Keratinocyte (primary cell): ENCODE measurements at places on chromosomes 5 and 9.

DNA sequence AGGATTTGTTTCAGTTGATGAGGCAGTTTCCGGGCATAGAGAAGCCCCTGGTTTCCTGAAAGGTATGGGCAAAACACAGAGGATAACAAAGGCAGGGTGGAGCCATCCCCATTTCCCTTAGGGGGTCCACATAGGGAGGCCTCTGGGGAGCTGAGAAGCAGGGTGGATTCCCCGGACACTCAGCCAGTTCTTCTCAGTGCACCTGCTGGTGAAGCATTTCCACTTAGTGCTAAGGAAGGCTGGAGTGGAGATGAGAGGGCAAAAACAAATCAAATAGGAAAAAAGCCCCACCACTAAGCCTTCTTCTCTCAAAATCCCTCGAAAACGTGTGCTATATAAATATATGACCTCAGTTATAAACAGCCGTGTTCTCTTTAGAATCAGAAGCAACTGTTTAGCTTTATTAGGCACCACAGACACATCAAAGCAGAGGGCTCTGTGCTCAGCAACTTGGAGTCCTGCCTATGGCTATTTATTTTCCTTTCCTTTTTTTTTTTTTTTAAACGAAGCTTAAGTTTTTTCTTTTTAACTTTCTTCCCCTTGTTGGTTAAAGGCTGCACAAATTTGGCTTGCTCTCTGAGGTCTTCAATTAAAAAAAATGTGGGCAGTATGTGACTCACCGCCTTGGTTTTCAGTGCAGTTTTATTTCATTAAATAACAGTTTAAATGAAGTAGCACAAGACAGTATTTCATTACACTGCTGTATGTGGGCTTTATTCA is 67.7 kb downstream of the PRDM6 start:
- no peak for DNase-seq

DNA sequence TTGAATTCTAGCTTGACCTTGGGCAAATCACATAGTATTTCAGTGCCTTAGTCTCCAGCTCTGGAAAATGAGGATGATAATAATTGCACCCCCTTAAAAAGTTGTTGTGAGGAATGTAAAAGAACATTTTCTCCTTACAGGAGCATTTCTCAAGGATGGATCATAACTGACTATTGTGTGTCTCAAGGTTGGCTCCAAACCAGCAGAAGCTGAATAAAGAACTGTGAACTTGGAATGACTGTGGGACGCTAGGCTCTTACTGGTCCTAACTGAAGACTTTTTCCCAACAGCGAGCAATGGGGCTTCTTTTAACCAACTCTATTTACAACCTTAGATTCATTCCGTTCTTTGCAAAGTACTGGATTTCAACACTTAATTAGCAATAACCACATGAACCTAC is 26.2 kb upstream of the GLRX start:
- DNase-seq: no peak

- no peak for DNase-seq
Observed at GRCh38 chr9:26412446-26412845, 480.2 kb downstream of the CAAP1 start.

DNA sequence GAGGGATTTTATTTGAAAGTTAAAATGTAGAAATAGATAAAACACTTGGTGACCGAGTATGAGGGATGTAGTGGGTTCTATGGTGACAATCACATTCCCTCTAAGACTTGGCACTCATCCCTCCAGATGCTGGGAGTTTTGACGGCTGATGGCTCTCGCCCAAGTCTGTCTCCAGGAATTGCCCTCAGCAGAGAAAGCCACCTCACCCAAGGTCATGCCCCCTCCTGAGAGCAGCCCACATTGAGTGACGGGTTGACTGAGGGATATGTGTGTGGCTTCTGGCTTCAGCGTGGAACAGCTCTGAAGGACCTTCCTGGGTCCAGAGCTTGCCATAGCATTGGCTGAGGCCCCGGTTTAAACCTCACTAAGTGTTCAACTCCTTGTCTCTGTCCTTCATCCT is 19.4 kb downstream of the CAVIN4 start:
- DNase-seq: no peak

- no peak for DNase-seq
Observed at GRCh38 chr5:120413686-120414085, 50.4 kb upstream of the PRR16 start.

GRCh38 chr5:130536691-130537090 is 628.4 kb downstream of the HINT1 start:
- DNase-seq: no peak

GRCh38 chr5:1718669-1719068 is 81.0 kb downstream of the MRPL36 start:
- DNase-seq: no peak

GRCh38 chr9:91483189-91483691 is 59.6 kb upstream of the NFIL3 start:
- no peak for DNase-seq

- DNase-seq: no peak
Observed at GRCh38 chr5:167658889-167659288, 632.6 kb upstream of the WWC1 start.

DNA sequence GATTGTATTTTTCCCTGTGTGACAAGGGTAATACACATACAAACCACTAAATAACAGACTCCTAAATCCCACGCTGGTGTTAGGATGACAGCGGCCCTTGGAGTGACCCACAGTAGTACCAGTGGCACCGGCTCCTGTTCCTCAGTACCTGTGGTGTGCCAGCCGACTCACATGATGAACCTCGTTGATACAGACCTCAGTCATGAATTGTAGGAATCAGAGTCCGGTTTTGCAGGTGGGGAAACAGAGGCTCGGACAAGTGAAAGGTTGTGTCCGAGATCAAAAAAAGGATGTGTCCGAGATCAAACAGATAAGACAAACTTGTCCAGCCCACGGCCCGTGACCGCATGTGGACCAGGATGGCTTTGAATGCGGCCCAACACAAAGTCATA is 78.0 kb downstream of the AMBP start:
- no peak for DNase-seq

- no peak for DNase-seq
Observed at GRCh38 chr9:134748591-134748990, 107.0 kb downstream of the COL5A1 start.

DNA sequence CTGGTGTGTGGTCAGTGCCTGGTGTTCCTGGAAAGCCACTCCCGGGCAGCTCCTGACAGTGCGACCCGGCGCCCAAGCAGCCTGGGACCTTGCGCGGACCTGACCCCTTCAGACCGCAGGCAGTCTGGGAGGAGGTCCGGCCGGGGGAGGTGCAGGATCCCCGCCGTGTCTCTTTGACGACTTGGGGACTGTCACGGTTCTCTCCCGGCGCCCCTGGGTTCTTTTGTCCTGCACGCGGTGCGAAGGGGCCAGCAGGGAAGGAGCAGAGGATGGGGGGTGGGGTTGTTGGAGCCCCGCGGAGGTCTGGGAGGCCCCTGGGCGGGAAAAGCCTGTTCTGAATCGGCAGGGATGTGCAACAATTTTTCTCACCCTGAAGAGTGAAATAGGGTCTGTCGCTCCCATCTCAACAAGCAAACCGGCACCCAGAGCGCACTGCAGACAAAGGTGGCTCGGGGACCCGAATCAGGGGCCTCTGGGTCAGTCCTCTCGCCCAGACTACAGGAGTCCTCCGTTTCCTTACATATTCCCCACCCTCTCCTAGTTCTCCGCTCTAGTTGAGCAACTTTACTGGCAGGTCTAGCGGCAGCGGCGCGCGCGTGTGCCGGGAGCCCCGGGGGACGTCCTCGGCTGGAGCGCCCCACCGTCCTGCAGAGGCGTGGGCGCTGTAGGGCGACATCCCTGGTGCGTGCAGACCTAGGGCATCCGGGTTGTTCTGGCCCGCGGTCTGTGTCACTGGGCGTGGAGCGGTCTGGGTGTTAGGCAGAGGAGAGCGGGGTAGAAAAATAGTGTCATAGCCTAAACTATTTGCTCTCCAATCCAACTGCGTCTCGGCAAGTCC is 1.2 kb downstream of the VCAN start:
- DNase-seq: no peak

- no peak for DNase-seq
Observed at GRCh38 chr5:82422751-82423181, 144.6 kb upstream of the RPS23 start.

DNA sequence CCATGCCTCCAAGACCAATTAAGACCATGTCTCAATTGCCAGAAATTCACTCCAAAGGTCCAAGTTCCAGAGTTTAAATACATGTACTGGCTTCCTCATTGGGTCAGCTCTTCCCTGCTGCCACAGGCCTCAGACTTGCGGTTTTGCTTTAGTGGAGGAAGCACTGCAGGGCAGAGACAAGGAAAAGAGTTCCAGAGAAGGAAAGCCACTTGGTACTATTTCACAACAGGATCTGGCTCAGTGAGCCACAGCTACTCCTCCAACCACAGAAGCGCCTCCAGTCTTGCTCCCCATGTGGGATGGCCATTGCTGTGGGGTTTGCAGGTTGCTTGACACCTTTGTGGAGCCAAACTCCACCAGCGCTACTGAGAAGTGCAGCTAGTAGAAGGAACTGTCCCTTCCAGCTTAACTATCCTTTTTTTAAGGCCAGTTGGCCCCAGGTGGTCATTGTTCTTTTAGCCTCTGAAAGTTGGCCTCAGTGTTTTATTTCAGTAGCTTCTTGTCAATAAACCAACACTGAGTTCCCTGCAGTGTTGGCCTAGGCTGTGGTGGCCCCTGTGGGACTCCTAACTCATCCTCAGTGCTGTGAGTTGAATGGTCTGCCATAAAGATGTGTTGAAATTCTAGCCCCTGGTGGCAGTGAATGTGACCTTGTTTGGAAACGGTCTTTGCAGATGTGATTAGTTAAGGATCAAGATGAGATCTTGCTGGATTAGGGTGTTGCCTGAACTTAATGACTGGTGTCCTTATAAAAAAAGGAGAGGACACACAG is 93.7 kb upstream of the DAP start:
- no peak for DNase-seq
